Effector memory CD8-positive, alpha-beta T cell (primary cell): ENCODE measurements at places on chromosomes 2 and 18.

- no peak for DNase-seq
These were observed 799 bp upstream of the KIF1A start for GRCh38 chr2:240820607-240821428.

DNA sequence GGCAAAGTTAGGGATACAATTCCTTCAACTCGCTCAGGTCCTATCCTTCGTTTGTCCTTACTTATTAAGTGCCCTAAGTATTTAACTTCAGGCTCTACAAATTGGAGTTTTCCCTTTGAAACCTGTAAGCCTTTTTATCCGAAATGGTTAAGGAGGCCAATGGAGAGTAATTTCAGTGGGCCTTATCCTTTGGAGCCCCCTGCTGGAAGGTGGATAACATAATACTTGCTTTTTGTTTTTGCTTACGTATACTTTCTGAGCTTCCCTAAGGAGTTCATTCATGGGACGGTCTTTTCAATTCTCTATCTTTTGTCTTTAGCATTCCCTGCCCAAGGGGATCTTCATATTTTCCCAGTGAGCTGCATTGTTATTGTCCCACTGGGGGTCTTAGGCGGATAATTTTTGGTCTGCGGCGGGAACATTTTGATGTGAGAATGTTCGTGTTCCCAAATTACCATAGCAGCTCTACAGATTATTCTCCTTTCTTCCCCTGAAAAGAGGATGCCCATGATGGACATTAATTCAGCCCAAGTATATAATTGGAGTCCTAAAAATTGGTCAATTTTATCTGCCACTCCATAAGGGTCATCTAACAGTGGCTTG is 34.4 kb upstream of the TRAPPC8 start:
- DNase-seq = peak; percentile 25

DNA sequence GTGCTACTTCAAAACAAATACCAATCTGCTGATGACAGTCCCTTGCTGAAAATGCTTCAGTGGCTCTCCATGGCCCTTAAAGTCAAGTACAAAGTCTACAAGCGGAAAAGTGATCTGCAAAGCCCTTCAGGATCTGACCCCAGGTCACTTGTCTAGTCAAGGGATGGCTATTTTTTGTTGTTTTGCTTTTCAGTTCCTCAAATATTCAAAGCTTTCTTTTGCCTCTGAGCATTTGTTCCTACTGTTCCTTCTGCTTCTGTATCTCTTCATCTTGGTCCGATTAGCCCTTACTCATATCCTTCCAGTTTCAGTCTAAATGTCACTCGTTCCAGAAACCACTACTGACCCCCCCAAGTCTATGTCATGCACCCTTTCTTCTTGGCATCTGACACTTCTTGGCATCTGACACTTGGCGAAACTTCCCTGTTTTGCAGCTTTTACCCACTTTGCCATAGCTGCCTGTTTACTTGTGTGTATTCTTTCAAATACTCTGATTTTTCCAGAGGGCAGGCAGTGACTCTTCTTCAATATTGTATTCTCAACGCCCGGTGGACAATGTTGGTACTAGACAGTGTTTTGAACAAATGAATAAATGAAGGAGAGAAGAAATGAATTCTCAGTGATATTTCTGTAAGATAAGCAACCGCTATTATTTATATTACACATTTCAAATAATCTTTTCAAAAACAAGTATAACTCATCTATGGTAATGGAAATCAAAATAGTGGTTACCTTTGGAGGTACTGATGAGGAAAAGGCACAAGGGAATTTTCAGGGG is 175.9 kb upstream of the FN1 start:
- DNase-seq = no peak

- no peak for DNase-seq
These were observed 58.9 kb upstream of the STON1 start for GRCh38 chr2:48471048-48471474.

GRCh38 chr2:239164335-239164871 is 236.4 kb downstream of the HDAC4 start:
- DNase-seq = no peak

- no peak for DNase-seq
These were observed 58.5 kb upstream of the MSH6 start for GRCh38 chr2:47724221-47724981.

GRCh38 chr2:120842456-120843439 is 107.1 kb downstream of the GLI2 start:
- no peak for DNase-seq

DNA sequence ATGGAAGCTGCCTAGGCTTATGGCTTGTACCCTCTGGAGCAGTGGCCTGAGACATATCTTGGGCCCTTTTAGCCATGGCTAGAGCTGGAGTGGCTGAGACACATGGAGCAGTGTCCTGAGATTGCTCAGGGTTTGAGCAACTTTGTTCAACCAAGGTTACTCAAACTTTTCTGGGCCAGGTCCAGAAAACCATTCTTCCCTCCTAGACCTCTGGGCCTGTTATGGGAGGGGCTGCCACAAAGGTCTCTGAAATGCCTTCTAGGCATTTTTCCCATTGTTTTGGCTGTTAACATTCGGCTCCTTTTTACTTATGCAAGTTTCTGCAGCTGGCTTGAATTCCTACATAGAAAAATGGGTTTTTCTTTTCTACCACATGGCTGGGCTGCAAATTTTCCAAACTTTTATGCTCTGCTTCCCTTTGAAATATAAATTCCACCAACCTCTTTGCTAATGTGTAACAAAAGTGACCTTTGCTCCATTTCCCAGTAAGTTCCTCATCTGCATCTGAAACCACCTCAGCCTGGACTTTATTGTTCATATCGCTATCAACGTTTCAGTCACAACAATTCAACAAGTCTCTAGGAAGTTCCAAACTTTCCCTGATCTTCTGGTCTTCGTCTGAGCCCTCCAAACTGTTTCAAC is 84.9 kb upstream of the MAP4K3 start:
- DNase-seq = no peak

DNA sequence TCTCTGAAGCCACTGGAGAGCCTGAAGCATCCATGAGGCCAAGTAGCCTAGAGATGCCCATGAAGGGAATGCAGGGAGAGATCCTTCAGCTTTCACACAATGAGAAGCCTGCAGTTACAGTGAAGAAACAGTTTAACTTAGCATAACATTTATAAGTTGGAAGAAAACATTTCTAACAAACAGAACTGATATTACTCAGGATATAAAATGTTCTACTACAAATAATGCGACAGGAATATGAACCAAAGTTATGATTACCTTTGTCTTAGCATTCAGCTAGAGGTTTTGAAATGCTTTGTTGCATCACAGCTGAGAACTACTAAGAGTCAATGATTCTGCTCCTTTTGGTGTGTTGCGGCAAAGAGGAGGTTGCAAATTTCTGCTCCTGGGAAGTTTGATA is 6.9 kb upstream of the KYNU start:
- DNase-seq = no peak

DNA sequence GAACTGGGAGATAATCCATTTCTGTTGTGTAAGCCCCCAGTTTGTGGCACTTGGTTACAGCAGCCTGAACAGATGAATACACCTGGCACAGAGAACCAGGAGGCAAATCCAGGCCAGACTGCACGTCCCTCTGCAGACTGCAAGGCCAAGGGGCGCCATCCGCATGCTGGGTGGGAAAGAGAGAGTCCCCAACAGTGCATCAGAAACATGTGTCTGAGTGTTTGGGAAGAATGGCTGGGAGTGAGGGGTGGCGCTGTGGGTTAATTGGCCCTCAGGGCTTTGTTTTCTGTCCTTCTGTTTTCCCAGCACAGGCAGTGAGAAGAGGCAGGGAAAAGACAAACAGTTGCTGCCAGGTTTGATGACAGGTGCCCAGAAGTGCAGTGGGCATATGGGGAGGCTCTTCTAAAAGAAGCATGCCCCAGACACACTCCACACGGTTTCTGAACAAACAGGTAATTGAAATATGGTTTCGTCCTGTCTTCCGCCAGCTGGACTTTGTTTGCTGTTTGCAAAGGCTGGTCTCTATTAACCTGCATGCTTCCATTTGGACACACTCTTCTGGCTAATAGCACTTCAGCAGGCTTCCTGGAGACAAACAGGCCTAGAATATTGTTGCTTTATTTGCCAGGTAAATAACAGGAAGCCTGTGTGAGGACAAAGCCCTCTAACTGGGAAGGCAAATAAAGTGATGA is 43.4 kb upstream of the SEC11C start:
- DNase-seq = no peak
